ENCODE measurements at places on chromosomes 6 and 20. TPM values are rescaled to one million over a fixed set of nuclear protein-coding genes. Genes with fewer than 3 reads are reported as not detected.

ANKS1A gene
- 13.2 TPM for total RNA-seq

PRKN gene
- 0.09 TPM for total RNA-seq

PTP4A1 gene
- total RNA-seq: 34.8 TPM

HMGCLL1 gene
- total RNA-seq: under 0.01 TPM

ADRM1 gene
- total RNA-seq: 110 TPM

GTSF1L gene
- total RNA-seq: not detected

C6orf163 gene
- total RNA-seq: 2.1 TPM

KCNK15 gene
- total RNA-seq: not detected

SFTA2 gene
- total RNA-seq: not detected

TBX18 gene
- 29.8 TPM for total RNA-seq

SYCP2 gene
- 0.19 TPM for total RNA-seq

KHDC1L gene
- not detected for total RNA-seq

C6orf15 gene
- total RNA-seq: not detected

SMPD2 gene
- 11.7 TPM for total RNA-seq

DNMT3B gene
- total RNA-seq: 2.6 TPM

ERMARD gene
- total RNA-seq: 18.5 TPM

DAAM2 gene
- total RNA-seq: 0.38 TPM

CNR1 gene
- total RNA-seq: under 0.01 TPM

AIF1 gene
- not detected for total RNA-seq

CALHM5 gene
- 8.5 TPM for total RNA-seq

MUC22 gene
- not detected for total RNA-seq

GSTA3 gene
- not detected for total RNA-seq

ZBTB46 gene
- total RNA-seq: 7.8 TPM

CLIC5 gene
- total RNA-seq: not detected

OR2J3 gene
- total RNA-seq: not detected

SLC17A9 gene
- total RNA-seq: 13.8 TPM

DACT2 gene
- total RNA-seq: not detected

RNF182 gene
- under 0.01 TPM for total RNA-seq

CCN5 gene
- 0.66 TPM for total RNA-seq

CST2 gene
- total RNA-seq: not detected

SDC4 gene
- total RNA-seq: 48.7 TPM

GCM1 gene
- not detected for total RNA-seq

Data from endothelial cell of coronary artery (primary cell).